ENCODE measurements at places on chromosomes 5 and 9.

DNA sequence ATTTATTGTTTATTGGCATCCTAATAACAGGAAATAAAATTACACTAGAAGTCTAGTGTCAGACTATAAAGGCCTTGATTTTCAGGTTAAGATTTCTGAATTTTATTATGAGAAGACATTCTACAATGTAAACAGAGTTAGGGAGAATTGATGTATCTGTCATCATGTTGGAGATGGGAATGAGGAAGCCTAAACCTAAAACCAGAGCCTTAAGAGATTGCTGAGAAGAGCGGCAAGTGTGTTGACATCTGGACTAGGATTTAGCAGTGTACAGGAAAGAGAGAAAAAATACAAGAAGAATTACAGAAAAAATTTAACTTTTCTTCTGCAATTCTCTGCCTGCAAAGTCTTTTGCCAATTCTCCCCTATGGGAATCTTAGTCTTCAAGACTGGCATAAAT, 525.5 kb downstream of the NR2F1-AS1 start:
- no peak for DNase-seq

GRCh38 chr9:35538361-35539234, 48.7 kb downstream of the RUSC2 start:
- DNase-seq: peak; percentile 55

DNA sequence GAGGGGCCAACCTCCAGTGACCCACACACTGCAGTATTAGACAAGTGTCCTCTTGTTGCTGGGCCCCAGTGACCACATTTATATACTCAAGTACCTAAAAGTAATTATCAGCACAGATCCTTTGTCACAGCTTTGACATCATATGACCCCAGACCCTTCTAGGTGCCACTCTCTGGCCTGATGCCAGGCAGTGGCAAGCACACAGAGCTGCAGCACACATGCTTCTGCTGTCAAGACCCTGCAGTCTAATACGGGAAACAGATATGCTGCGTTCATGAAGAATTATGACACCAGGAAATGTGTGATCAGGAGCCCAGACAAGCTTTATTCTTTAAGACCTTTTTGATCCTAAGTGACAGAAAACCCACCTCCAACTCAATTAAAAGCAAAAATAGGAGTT, 63.8 kb upstream of the AFAP1L1 start:
- no peak for DNase-seq

DNA sequence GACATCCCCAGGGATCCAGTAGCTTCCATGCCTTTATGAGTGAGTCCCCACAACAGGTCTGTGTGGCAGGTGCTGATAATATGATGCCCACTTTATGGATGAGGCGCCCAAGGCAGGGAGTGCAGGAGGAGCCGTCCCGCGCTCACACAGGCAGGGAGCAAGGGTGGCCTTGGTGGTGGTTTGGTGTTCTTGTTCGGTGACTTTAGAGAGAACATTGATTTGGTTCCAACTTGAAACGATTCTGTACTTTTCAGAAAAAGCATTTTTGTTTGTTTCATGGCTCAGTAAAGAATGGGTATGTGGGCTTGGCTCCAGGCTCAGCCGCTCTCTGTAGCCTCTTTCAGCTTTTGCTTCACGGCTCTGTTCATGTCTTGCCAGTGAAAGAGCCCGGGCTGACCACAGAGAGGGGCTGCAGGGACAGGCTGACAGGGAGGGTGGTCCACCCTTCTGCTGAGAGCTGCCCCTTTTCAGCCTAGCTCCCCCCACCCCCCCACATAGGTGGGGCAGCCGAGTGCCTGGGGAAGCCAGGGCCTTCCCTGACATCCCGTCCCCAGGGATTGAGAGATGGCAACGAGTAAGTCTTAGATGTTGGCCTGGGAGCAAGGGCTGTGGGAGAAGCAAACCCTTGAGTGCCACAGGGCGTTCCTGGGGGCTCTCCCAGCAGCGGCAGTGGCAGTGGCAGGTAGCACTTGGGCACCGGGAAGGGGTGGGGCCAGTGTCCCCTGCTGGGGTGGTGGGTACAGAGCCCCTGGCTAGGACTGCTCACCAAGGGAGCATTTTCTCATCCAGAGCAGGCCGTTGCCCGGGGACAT, 28.0 kb downstream of the NCS1 start:
- no peak for DNase-seq

DNA sequence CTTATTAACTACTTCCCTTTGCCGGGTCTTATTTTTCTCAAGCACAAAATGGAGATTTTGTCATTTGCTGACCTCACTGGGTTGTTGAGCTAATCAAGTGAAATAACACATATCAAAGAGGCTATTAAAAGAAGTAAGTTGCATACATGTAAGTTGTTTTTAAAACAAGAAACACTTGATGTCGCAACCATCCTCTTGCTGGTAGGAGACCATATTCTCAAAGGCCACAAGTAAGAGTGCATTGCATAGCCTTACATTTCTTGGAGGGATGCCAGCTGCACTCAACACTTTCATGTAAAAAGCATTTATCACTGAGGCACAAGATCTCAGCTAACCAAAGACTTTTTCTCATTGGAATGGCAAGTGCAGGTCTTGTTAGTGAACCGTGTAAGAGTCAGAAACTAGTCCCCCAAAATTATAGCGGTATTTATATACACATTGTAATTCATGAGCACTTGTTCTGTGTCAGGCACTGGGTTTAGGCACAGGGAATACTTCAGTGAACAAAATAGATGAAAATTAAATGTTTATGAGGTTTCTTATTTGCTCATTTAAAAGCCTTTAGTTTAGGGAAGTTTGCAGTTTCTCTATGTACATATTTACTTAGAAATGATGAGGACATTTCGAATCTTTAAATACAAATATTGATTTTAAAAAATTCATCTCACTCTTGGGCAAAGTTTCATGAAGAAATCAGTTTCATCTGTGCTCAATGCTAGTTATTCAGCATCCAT, 72.0 kb downstream of the ZFAND5 start:
- no peak for DNase-seq

DNA sequence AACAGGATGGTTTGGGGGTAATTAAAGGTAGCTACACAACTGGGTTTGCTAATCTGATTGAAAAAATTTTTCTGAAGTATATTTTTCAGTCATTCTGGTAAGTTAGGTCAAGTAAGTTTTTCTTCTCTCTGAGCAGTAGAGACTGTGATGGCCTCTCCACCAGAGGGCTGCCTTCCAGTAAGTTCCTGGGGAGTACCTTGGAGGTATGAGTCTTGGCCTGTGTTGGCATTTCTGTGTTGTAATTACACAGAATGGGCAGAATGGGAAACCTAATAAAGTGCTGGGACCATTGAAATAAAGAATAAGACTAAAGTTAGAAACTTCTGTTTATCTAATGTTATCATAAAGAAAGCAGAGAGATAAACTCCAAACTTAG, 430.8 kb downstream of the ARHGEF28 start:
- no peak for DNase-seq
